CD4-positive, alpha-beta T cell treated with Interleukin-21 for 1 hour (primary cell): ENCODE measurements at places on chromosomes 6 and 20.
A peak's percentile ranks its signal among the peaks of the same experiment; 100 is the strongest.

- DNase-seq = no peak
Measured at GRCh38 chr6:26342106-26343004, 22.6 kb upstream of the BTN3A2 start.

DNA sequence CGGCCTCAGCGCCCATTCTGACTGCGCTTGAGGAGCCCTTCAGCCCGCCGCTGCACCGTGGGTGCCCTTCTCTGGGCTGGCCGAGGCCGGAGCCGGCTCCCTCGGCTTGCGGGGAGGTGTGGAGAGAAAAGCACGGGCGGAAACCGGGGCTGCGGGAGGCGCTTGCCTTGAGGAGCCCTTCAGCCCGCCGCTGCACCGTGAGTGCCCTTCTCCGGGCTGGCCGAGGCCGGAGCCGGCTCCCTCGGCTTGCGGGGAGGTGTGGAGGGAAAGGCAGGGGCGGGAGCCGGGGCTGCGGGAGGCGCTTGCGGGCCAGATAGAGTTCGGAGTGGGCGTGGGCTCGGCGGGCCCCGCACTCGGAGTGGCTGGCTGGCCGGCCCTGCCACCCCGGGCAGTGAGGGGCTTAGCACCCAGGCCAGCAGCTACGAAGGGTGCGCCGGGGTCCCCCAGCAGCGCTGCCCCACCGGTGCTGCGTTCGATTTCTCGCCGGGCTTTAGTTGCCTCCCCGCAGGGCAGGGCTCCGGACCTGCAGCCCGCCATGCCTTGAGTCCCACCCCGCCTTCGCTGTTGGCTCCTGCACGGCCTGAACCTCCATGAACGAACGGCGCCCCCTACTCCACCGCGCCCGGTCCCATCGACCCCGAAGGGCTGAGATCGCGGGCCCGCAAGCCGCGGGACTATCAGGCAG lies 45.7 kb upstream of the MCUR1 start:
- no peak for DNase-seq

DNA sequence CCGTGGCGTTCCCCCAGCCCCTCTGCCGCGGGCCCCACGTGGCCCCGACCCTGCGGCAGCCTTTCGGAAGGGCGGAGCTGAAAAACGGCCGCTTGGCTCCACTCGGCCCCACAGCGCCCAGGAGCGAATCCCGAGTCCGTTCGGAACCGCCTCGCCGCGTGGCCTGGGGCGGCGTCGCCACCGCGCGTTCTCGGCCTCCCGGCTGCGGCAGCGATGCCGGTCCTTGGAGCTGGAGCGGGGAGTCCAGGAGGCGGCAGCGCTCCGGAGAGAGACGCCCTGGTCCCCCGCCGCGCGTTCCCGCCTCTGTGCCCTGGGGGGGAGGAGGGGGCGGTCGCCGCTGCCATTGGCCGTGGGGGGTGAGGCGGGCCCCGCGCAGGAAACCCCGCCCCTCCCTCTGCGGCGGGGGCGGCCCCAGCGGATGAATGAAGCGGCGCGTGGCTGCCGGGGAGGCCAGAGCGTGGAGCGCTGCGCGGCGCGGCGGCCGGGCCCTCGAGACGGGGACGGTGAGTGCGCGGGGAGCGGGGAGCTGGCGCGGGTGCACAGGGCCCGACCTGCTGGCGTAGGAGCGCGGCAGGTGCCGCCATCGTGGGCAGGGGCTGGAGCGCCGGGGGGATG lies at the start of gene SLCO4A1:
Gene SLCO4A1 (plus strand): TSS at position 453 of the 615 bp plus-strand sequence. CDS start 13,952 bp downstream, outside the sequence.
- DNase-seq = peak; percentile 88

- DNase-seq = no peak
Measured at GRCh38 chr20:35020108-35020928, 64.7 kb downstream of the MYH7B start.

DNA sequence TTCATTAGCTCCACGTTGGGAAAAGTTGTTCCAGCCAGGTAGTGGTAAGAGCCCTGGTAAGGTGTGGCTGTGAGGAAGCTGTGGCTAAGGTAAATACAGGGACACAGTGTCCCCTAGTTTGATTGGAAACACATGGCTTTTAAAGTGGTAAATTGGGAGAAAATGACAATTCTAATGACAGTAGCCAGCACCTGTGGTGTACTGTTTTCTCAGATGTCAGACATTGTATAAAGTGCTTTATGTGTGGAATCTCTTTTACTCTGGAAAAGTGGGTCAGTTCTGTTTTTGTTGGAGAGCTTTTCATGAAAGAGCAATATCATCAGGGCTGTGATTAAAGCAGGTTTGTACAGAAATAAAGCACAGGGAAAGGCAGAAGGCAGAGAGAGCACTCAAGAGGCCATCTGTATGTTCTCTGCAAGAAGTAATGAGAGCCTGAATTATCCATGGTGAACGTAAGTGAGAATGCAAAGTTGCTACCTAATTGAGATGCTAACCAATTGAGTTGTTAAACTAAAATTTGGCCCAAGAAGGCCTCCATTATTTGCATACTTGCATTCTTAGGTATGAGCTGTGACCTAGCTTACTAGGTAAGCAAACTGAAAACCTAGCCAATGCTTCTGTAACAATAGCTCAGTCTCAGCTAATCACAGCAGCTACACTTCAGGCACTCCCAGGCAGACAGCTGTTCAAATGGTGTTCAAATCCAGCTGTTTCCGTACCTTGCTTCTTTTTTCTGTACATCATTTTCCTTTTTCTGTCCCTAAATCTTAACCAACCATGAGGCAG lies 28.2 kb downstream of the MRAP2 start:
- no peak for DNase-seq

DNA sequence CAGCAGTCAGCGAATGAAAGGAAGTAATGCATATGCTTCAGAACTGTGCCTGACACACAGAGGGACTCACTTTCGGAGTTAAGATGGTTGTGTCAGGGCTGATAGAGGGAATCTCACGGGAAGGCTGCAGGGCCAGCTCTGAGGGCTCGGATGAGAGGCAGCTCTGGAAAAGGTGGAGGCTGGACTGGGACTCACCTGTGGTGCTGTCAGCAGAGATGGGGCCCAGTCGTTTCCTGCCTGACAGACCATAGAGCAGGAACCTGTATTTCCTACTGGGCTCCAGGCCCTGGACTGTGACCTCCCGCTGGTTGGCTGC lies 9.3 kb downstream of the CYP21A2 start:
- no peak for DNase-seq

DNA sequence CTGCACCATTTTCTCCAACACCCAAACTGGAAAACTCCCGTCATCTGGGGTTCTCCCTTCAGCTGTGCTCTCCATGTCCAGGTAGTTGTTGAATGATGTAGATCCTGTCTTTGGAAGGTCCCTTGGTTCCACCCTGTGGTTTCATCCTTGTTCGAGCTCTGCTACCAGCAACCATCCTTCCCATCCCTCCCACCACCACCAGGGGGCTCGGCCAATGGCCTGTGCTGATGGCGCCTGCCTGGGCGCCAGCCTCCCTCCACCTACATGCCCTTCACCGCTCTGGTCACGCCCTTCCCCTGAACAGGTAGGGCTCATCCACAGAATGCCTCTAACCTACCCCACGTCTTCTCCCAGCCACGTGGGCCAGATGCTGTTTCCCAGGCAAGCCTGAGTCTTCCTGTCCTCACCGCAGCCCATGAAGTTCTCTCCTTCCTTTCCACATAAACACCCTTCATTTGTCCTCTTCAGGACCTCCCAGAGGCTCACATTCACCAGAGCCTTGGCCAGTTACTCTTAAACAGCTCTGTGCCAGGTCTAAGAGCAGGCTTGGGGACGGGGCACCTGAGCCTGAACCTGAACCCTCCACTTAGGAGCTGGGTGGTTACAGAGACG lies 75.1 kb upstream of the DUSP22 start:
- no peak for DNase-seq

- DNase-seq = peak; percentile 38
Measured at GRCh38 chr6:83221889-83222479, 28.8 kb downstream of the RWDD2A start.

DNA sequence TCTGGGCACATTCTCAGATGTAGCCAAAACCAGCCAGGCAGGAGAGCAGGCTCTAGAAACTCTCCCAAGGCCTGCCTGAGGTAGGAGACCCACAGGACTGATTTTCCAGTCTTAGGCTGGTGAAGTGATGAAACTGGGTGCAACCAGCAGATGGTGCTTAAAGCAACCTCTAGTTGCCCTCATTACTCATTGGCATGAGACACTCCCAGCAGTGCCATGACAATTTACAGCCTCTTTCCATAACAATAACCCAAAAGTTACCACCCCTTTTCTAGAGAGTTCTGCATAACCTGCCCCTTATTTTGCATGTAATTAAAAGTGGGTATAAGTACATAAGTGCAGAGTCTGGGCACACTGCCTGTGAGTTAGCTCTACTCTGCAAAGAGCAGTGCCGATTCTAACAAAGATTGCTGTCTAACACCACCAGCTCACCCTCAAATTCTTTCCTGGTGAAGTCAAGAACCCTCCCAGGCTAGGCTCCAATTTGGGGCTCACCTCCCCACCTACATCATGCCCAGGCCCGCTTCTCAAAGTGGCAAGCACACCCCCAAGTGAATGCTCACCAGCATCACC lies 14.4 kb upstream of the GPR6 start:
- no peak for DNase-seq

GRCh38 chr6:127107916-127108315 lies 10.6 kb upstream of the RSPO3 start:
- no peak for DNase-seq

GRCh38 chr6:7106752-7107577 lies 796 bp upstream of the RREB1 start:
- DNase-seq = peak; percentile 73

- no peak for DNase-seq
Measured at GRCh38 chr6:92763680-92764079, 655.7 kb downstream of the EPHA7 start.

GRCh38 chr20:64224351-64225170 lies 31.0 kb upstream of the PCMTD2 start:
- no peak for DNase-seq

- DNase-seq = no peak
Measured at GRCh38 chr6:36827261-36828079, 11.8 kb downstream of the CPNE5 start.

- no peak for DNase-seq
Measured at GRCh38 chr6:1482381-1483166, 93.2 kb downstream of the FOXF2 start.

GRCh38 chr6:87421576-87421975 lies 13.8 kb downstream of the CFAP206 start:
- DNase-seq = no peak

- no peak for DNase-seq
Measured at GRCh38 chr6:13299403-13299821, 28.9 kb downstream of the TBC1D7 start.

- no peak for DNase-seq
Measured at GRCh38 chr6:131931063-131931750, 20.0 kb downstream of the CCN2 start.

DNA sequence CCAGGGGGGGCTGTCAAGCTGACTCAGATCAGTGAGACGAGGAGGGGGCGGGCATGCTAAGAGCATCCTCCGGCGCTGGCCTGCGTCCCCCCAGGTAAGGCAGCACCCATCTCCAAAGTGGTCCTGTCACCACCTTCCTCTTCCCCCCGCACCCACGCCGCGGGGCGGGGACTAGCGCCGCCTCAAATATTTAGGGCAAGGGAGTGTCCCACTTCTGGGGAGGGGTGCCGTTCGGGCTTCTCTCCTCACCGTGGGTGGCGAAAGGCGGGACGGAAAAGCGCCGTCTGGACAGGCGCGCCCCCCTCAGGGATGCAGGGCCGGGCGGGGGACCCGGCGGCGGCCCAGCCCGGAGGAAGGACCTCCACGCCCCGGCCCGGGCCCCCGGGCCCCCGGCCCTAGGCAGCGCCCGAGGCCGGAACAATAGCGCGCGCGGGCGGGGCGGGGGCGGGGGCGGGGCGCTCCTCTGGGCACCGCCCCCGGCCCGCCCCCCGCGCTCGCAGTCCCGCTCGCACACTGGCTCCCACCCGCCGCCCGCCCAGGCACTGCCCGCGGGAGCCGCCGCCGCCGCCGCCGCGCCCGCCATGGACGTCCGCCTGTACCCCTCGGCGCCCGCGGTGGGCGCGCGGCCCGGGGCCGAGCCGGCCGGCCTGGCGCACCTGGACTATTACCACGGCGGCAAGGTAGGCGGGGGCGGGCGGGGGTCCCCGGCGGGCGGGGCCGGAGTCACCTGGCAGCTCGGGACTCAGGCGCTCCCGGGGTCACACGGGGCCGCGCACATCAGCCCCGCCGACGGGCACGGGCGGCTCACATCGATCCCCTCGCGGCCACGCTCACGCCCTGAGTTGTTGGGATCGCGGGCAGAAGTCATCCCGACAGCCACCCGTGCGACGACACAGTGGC lies at the start of gene TOX2:
Gene TOX2 (plus strand): TSS at position 542 of the 900 bp plus-strand sequence. CDS start 40 bp downstream, at position 582.
- peak; percentile 46 for DNase-seq

- no peak for DNase-seq
Measured at GRCh38 chr20:38217791-38218565, 42.6 kb downstream of the KIAA1755 start.

DNA sequence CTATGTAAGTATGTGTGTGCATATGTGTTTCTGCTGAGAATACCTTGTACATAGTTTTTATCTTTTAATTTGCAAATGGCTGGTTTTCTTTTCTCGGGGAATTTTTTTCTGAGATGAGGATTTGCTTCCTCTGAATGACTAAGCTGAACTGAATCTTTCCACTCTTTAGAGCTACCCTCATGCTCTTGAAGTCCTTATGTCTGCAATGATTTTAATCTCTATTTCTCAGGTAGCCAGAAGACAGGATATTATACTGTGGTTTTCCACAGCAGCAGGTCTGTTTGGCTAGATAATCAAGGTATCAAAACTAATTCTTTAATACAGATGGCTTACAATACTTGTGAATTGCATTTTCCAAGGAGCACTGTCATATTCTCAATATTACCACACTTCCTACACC lies 114.7 kb downstream of the PLCB1 start:
- no peak for DNase-seq

- DNase-seq = no peak
Measured at GRCh38 chr6:4687989-4688947, 87.9 kb upstream of the CDYL start.

DNA sequence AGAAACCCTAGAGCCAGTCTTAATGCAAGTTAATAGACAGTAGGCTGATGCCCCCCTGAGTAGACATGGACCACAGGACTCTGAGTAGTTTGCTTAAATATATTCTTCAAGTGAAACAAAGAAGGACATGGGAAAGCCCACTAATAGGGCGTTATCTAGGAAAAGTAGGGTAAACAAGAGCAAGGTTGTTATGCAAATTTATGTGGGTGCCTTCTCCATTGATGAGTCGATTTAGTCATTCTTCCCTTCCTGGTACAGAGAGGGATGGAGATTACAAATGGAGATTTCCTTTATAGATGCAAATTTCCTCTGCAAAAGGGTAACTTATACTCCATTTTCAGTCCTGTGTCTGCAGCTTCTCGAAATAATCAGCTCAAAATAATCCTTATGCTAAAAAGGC lies 262.0 kb downstream of the CD83 start:
- DNase-seq = no peak

GRCh38 chr6:15551798-15552197 lies 111.0 kb downstream of the DTNBP1 start:
- no peak for DNase-seq

DNA sequence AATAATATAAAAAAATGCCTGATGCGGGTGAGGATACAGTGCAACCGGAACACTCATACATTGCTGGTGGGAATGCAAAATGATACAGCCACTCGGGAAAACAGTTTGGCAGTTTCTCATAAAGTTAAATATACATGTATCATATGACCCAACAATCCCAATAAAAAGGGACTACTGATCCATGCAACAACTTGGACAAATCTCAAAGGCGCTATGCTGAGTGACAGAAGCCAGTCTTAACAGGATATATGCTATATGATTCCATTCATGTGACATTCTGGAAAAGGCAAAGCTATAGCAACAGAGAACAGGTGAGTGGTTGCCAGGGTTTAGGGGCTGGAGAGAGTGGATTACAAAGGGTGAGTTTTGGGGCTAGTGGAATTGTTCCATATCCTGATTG lies 170.2 kb upstream of the MLN start:
- no peak for DNase-seq
